KBM-7 (cell line): ENCODE measurements at places on chromosomes 7 and 10.

DNA sequence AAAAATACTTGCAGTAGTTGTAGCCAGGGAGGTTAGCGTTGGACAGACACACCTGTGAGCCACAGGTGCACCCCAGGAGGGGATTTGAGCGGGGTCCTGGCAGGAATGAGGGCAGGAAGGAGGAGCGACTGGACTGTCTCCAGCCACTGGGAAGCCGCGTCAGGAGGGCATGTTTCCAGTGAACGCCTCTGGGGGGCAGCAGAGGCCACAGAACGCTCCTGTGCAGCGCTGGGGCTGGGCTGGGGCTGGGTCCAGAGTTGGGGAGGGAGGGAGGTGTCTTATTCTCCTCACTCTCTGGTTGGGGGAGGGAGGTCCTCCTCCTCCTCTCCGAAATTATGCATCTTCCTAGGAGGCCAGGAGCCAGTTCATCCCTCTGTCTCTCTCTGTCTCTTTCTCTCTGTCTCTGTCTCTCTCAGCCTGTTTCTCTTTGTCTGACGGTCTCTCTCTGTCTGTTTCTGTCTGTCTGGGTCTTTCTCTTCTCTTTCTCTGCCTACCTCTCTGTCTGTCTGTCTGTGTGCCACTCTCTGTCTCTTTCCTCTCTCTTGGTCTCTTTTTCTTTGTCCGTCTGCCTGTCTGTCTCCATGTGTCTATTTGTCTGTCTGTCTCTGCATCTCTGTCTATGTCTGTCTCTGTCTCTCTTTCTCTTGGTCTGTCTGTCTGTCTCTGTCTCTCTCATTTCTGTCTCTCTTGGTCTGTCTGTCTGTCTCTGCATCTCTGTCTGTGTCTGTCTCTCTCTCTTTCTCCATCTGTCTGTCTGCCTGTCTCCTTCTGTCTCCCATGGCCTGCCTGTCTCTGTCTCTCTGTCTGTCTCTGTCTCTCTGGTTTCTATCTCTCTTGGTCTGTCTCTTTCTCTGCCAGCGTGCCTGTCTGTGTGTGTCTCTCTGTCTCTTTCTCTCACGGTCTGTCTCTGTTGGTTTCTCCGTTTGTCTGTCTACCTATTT is 9.9 kb upstream of the PSMG3 start:
- peak; percentile 70 for DNase-seq

DNA sequence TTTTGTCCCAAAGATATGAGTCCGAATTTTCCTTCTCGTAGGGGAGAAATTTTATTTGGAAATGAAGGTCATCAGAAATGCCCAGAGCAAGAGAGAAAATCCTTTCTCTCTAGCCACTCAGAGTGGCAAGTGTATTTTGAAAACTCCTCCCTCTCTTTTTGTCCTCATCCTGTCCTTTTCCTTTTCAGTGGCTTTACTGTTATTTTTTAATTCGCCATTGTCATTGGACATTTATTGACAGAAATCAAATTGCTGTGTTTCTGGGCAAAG is 39.6 kb downstream of the TET1 start:
- no peak for DNase-seq

- DNase-seq: peak; percentile 13
These were observed 744 bp upstream of the EBF3 start for GRCh38 chr10:129964611-129965424.

GRCh38 chr10:74822101-74822500 is 4.3 kb upstream of the KAT6B start:
- DNase-seq: no peak

- DNase-seq: no peak
These were observed 146.5 kb upstream of the LRRN3 start for GRCh38 chr7:110944448-110944847.
